ENCODE measurements at places on chromosomes 4 and X.

GRCh38 chr4:38664706-38665401, 855 bp downstream of the KLF3 start:
- DNase-seq = no peak

GRCh38 chrX:143648705-143649104, 12.8 kb upstream of the SLITRK4 start:
- DNase-seq = no peak

- DNase-seq = no peak
Observed at GRCh38 chr4:38166082-38166481, 205.9 kb downstream of the PTTG2 start.

GRCh38 chr4:157291071-157291470, 70.5 kb downstream of the GRIA2 start:
- no peak for DNase-seq

All from D721Med (cell line).